ENCODE measurements at places on chromosomes 1 and 21. TPM values are rescaled to one million over a fixed set of nuclear protein-coding genes. Genes with fewer than 3 reads are reported as not detected.

DNA sequence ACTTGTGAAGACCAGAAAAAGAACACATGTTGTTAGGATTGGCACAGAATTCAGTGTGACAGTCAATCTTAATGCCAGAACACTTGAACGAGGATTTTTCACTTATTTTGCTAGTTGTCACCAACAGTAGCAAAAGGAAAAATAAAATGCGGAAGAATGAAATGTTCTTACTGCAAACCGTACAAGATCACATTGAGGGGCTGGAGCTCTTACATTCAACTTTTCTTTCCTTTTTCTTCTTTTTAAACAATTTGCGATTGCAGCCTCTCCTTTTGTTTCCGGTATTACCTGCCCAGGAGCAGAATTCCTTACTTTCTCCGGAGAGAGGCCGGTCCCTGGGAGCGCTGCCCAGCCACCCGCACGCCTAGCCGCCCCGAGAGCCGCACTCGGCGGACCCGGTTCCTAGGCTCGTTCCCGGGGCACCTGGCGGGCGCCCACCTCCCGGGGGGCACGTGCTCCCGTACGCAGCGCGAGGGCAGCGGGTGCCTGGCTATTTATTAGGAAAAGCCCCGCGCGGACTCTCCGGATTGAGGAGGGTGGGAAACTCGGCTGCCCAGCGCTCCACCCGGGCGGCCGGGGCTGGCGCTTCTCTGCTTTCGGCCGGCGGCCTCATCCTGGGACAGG lies 1.2 kb upstream of the CAMTA1 start:
- peak; percentile 50 for DNase-seq

GRCh38 chr1:156711011-156711817 lies 5.8 kb upstream of the CRABP2 start:
- no peak for DNase-seq

DNA sequence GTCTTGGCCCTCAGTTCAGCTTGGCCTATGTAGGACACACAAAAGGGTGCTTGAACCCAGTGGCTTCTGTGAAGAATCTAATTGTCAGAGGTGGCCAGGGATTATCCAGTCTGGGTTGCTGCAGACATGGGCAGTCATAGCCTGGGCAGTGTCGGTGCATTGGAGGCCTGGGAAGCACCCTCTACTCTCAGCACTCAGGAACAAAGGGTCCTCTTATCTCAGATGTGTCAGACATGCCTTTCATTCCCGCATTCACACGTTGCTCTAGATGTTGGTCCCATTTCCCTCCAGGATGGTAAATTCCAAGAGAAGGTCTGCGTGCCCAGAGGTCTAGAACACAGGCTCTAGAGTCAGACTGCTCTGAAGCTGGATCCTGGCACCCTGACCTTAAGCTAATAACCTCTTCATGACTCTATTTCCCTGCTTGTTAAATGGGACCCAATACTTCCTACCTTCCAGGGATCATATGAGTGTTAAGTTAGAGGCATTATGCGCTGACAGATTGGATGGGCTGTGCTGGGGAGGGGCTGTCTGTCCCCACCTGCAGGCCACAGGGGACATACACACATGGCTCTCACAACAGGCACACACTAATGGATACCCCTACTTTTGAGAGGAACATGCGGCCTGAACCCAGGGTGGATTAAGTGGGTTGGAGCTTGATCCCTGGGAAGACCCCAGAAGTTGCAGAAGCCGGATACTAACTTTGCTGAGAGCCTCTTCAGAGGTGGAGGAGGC lies 16.5 kb upstream of the EDN2 start:
- DNase-seq, result no peak

DNA sequence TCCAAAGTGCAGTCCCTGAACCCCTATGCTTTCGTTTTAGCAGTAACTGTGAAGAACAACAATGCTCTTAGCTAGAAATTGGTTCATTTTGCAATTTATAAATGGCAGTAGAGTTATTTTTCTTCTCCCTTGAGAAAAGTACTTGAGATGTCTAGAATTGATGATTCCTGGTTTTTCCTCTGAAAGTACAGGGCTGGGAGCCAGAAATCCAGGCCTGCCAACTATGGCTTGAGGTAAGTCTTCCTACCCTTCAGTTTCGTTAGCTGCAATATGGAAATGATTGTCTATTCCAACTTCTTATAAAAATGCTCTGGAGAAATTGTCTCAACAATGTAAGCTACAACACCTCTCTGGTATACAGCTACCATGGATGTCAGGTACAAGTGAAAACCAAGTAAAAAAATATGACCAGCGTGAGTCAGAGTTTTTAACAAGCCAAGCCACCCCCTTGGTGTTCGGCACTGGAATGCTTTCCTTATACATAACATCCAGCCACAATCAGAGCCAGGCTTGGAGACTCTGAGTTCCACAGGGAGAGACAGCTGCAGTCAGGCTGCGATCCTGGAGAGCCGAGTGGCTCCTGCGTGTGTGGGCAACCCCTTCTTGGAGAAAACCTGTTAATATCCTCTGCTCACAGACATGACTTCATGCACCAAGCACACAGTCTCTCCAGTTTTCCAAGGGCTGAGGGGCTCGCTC lies 22.0 kb downstream of the TSPAN2 start:
- DNase-seq, result no peak

- DNase-seq, result peak; percentile 65
Measured at GRCh38 chr1:71303617-71304041, 222.8 kb upstream of the ZRANB2 start.

- DNase-seq, result no peak
Measured at GRCh38 chr1:183135336-183135735, 50.7 kb upstream of the LAMC2 start.

GRCh38 chr21:34195335-34195734 lies 122.0 kb downstream of the MRPS6 start:
- DNase-seq, result no peak

DNA sequence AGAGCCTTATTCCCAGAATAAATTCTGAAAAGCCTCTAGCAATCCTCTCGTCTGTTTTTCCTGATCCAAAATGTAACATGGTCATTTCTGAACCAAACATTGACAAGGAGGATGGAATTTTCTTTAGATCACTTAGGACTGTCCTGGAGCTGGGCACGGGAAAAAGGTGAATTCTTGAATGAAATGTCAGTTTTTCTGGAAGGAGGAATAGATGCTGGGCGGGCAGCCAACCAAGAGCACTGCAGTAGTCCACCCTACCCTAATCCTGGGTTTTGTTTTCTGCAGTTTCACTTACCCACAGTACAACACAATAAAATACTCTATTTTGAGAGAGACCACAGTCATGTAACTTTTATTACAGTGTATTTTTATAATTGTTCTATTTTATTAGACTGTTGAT lies 20.9 kb downstream of the RIT1 start:
- DNase-seq, result no peak

GRCh38 chr1:167805041-167805556 lies 83.3 kb downstream of the MPZL1 start:
- DNase-seq, result no peak

DNA sequence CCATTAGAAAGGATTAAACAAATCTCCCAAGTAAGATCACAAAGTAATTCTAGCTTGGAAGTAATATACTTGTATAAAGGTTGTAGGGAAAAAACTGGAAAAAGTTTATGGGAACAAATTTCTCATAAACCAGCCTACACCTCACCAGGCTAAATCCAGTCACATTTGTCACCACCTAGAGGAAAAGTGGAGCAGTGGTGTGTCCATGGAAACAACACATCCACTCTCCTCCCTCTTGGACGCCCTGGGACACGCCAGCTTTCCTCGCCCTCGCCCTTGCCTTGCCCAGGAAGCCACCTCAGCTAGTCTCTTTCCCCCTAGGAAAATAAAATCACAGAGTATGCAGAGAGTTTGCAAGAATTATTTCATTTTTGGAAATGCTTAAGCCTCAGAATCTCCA lies 2.2 kb downstream of the PALMD start:
- peak; percentile 95 for DNase-seq

GRCh38 chr21:45544449-45545235 lies 2.4 kb upstream of the SLC19A1 start:
- DNase-seq, result no peak

GRCh38 chr1:101854271-101854670 lies 142.5 kb downstream of the OLFM3 start:
- no peak for DNase-seq

DNA sequence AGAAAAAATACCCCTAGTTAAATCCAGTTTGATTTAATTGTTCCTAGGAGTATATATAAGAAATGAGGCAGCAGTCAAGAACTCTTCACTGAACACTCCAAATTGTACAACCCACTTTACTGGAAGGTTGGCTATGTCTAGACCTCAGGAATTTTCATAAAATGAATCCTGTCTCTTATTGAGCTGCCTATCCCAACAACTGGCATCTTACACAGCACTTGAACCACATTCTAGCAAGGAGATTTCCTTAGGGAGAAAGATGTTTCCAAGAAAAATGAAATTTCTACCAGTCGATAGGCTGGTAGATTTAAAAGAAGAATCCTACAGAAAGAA lies 16.3 kb downstream of the RNF19B start:
- no peak for DNase-seq

GRCh38 chr1:203913073-203913521 lies 51.7 kb downstream of the SNRPE start:
- no peak for DNase-seq

DNA sequence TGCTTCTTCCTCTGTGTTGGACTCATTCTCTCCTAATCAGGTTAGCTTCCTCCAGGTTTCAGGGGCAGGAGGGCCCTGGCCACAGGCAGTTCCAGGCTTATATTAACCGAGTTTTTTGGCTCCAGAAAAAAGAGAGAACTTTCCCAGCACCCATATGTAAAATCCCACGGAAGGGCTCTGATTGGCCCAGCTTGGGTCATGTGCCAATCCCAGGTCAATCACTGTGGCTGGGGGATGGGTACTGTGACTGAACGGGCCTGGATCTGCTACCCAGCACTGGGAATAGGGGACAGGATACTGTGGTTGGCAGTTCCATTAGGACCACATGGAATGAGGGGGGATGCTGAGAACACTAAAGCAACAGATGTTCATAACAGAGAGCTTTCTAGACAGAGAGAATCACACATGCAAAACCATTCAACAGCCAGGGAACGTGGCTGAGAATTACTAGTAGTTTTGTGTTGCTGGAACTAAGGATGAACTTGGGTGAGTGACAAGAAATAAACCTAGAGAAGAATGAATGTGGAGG lies 51.1 kb upstream of the NEK2 start:
- no peak for DNase-seq

GRCh38 chr21:32861866-32862265 lies 90.3 kb upstream of the PAXBP1 start:
- no peak for DNase-seq

GRCh38 chr1:202501281-202501680 lies 152.8 kb downstream of the PPP1R12B start:
- peak; percentile 32 for DNase-seq

- no peak for DNase-seq
Measured at GRCh38 chr21:41483415-41483814, 24.5 kb downstream of the TMPRSS2 start.

DNA sequence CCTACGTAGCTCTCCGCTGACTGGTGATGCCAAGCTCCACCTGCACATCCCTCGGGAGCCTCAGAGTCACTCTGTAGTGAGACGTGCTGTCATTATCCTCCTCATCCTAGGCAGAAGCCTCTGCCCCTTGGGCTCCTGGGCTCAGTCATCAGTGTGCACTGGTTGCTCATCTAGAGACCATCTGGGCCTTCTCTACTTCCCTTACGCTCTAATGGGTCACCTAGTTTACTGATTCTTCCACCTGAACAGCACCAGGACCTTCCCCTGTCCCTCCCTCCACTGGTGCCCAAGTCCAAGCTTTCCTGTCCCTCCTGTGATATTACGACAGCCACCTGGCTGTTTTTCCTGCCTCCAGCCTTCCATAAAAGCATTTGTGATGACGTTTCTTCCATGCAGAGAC lies 136.1 kb upstream of the ERRFI1 start:
- DNase-seq, result no peak

DNA sequence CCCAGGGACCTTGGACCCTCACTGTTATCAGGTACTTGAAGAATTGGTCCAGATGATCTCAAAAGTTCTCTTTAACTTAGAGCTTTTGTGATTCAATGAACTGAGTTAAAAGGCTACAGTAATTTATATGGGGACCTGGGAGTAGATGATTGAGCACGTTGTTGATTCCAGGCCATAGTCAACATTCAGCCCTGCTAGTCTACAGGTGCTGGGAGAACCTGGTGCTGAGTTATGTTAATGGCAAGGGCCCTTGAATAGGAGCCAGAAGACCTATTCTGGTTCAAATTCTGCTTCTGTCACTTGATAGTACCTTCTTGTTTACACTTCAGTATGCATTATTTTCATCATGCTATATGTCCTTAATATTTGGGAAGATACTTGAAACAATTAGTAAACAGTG lies 11.2 kb downstream of the DYRK3 start:
- no peak for DNase-seq

- no peak for DNase-seq
Measured at GRCh38 chr1:187157115-187157514, 328.4 kb downstream of the PLA2G4A start.

DNA sequence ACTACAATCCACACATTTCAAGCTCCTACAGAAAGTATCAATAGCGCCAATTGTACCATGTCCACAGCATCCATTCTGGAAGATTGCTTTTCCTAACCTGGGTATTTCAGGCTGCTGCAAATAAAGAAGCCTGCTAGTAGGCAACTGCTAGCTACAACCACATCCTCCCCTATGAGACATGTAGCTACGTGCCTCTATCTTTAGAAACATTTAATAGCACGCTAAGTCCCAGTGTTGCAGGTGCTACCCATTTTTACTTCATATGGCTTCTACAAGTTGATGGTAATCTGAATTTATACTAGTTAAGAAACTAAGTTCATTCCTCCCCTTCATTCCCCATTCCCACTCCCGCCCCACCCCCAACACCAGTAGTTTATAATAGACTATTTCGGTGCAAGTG lies 7.4 kb upstream of the AMPD1 start:
- no peak for DNase-seq

DNA sequence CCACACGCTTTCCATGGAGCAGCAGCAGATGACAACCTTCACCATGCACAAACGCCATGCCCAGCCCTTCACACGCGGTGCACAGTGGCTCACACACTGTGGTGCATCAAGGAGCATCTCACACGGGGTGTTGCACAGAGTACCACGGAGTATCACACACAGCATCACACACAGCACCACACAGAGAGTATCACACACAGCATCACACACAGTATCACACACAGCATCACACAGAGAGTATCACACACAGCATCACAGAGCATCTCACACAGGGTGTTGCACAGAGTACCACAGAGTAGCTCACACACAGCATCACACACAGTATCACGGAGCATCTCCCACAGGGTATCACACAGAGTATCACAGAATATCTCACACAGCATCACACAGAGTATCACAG lies 122.2 kb upstream of the RAB4A start:
- DNase-seq, result no peak

The C4BPA gene
- not detected for polyA plus RNA-seq

The HIVEP3 gene
- polyA plus RNA-seq, result 3.4 TPM

The FCN3 gene
- polyA plus RNA-seq, result 0.15 TPM

The TEX38 gene
- not detected for polyA plus RNA-seq

The MRPS6 gene
- 19.8 TPM for polyA plus RNA-seq

The PTAFR gene
- polyA plus RNA-seq, result 0.33 TPM

The PCSK9 gene
- polyA plus RNA-seq, result 0.32 TPM

The RAB25 gene
- not detected for polyA plus RNA-seq

Measured in endothelial cell of umbilical vein (primary cell).